ENCODE measurements at places on chromosomes 6 and 20.

GRCh38 chr20:59082981-59083380, 40.4 kb upstream of the PRELID3B start:
- no peak for DNase-seq

DNA sequence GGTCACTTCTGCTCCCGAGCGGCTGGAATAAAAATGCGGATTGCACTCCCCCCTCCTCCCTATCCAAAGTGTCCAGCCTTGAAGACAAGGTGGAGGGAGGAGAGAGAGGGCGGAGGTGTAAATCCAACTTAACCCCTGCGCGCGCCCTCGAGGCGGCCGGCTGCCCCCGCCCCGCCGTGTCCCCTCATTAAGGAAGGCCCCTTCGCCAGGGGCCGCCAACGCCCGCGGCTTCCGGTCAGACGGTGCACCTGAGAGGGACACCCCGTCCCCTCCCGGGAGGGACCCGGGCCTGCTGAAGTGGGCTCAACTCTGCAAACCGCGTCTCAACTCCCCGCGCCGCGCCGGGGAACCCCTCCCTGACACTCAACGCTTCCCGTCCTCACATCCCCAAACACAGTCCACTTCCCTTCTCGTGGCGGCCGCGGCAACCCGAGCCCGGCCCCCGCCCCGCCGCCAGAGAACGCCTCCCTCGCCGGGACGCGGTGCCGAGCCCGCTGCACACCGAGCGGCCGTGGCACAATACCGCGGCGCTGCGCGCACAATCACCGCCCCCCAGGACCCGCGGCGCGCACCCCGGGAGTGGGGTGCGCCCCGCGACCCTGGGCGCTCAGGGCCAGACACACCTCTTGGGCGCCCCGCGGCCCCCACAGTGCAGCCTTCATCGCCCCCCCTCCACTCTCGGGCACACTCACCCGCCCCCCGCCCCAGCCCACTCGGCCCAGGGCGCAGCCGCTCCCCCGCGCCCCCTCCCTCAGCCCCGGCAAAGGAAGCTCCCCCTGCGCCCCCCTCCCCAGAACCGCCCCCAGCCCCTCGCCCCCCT, 102.5 kb downstream of the NOL4L start:
- peak; percentile 51 for DNase-seq

GRCh38 chr6:81783893-81784292, 31.4 kb upstream of the TENT5A start:
- DNase-seq = no peak

GRCh38 chr6:118594877-118595276, 46.8 kb downstream of the PLN start:
- peak; percentile 14 for DNase-seq

- no peak for DNase-seq
Measured at GRCh38 chr20:1702855-1703254, 45.3 kb upstream of the SIRPG start.

DNA sequence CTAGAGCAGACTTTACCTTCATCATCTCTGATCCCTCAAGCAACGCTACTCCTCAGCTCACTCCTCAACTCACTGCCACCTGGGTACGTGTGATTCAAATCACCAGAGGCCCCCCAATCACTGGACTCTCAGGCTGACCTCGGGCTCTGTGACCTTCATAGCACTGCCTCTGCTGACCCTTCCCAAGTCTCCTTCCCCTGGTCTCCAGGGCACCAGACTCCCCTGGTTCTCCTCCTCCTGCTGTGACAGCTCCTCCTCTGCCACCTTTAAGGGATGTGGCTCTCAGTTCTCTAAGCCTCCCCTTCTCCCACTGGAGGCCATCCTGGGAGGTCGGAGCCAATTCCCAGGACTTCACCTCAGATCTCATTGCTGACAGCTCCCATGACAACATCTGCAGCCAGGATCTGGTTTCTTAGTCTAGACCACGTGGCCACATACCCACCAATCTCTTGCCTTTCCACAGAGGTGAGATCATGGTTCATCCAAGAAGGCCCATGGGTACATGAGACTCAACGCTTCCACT, 90.4 kb downstream of the NFATC2 start:
- DNase-seq = no peak
